ENCODE measurements at places on chromosomes 16 and 17. TPM values are rescaled to one million over a fixed set of nuclear protein-coding genes. Genes with fewer than 3 reads are reported as not detected.

The YPEL3 gene
- 18.4 TPM for total RNA-seq

The WFIKKN2 gene
- not detected for total RNA-seq

The HAS3 gene
- 13.5 TPM for total RNA-seq

The CD300E gene
- total RNA-seq = not detected

The CCL2 gene
- 310 TPM for total RNA-seq
